ENCODE measurements at places on chromosomes 6 and 20. TPM values are rescaled to one million over a fixed set of nuclear protein-coding genes. Genes with fewer than 3 reads are reported as not detected.

SUPT3H gene
- total RNA-seq = 10.6 TPM

SCRT2 gene
- not detected for total RNA-seq

SLC17A3 gene
- total RNA-seq = 1.1 TPM

IRF4 gene
- total RNA-seq = not detected

IL22RA2 gene
- not detected for total RNA-seq

ZKSCAN4 gene
- total RNA-seq = 5.9 TPM

POM121L2 gene
- total RNA-seq = not detected

PKIB gene
- total RNA-seq = 0.57 TPM

CAP2 gene
- 6.5 TPM for total RNA-seq

CYP39A1 gene
- total RNA-seq = 4.7 TPM

SPTLC3 gene
- 6.8 TPM for total RNA-seq

AGPAT1 gene
- 19.1 TPM for total RNA-seq
